ENCODE measurements at places on chromosomes 16 and 17.

DNA sequence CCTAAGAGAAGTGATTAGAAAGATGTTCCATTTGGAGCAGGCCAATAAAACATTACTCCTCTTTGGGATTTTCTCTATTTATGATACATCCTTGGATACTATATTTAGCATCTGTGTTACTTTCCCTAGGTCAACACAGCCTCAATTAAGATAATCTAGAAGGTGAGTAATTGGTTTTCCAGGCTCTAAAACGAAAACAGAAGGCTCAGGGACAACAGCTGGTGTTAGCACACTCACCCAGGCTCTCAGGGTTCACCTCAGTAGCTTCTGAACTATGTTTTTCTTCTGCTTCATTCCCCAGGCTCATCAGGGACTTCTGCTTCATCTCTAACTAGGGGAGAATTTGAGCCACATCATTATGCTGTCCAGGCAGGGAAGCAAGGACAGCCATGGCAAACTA lies 76.6 kb downstream of the ZZEF1 start:
- no peak for DNase-seq

- peak; percentile 82 for DNase-seq
Observed at GRCh38 chr17:42618442-42619150, 9.1 kb downstream of the TUBG1 start.

DNA sequence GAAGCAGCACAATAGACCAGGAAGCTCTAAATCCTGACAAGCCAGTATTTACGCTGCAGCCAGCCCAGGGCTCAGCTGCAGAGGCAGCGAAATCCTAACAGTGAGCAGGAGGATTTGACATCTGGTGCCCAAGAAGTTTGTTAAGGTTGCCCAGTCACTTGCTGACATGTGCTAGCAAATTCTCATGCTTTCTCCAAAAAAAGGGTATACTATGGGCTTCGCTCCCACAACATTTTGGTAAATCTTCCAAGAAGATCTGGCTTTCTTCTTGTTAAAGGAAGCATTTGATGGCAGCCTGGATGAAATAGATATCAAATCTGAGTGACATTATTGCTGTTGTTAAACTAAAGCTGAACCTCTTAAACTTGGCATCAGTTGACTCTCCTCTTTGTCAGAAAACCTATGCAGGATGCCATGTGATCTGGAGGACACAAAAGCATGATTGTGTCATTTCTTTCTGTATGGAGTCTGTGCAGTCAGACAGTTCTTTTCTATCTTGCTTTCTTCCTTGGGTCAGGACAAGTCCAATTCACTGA lies 949.7 kb upstream of the RBFOX1 start:
- no peak for DNase-seq

DNA sequence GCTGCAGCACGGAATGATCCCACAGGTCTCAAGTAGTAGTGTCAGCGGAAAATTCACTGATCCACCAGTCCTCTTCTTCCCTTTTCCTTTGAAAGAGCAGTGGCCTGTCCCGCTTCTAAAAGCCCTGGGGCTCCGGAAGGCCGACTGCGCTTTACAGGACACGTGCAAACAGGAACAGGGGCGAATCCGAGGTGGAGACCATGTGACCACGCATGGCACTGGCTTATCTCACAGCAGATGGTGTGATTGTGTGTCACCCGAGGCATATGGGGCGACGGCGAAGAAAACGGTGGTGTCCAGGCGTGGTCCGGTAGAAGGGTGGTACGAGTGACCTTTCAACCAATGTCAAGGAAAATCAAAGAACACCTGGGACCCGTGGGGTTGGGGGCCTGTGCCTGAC lies 12.0 kb upstream of the KCNJ18 start:
- no peak for DNase-seq

GRCh38 chr17:76707985-76708807 lies 2.6 kb downstream of the MXRA7 start:
- no peak for DNase-seq

GRCh38 chr16:85454171-85454872 lies 158.8 kb upstream of the GSE1 start:
- DNase-seq, result no peak

DNA sequence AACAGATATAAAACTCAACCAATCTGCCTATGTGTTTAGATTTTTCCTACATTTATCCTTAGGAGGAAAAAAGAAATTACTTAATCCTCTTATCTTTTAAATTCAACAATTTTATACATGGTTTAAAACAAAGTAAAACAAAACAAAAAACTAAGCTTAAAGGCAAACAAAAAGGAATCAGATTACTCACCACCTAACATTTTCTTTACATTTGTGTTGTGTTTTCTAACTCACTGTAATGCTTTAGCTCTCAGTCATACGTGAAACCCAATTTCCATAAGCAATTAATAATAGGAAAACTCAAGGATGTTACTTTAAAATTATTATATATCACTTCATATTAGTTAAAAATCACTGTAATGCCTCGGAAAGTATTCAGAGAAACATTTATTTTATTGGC lies 6.7 kb upstream of the IRX5 start:
- no peak for DNase-seq

DNA sequence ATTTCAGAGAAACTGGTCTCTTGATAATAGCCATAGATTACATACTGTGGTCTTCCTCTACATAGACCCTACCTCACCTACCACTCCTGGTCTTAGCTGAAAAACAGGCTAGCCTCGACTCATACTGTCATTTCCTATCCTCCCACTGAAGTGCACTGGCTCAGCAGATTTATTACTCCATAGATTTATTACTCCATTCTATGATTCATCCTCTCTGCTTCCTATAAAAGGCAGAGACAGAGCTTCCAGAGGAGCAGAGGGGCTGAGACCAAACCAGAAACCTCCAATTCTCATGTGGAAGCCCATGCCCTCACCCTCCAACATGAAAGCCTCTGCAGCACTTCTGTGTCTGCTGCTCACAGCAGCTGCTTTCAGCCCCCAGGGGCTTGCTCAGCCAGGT lies at the start of gene CCL7:
Gene CCL7 (plus strand): TSS at position 253 of the 400 bp plus-strand sequence. CDS start 70 bp downstream, at position 323.
- peak; percentile 31 for DNase-seq

DNA sequence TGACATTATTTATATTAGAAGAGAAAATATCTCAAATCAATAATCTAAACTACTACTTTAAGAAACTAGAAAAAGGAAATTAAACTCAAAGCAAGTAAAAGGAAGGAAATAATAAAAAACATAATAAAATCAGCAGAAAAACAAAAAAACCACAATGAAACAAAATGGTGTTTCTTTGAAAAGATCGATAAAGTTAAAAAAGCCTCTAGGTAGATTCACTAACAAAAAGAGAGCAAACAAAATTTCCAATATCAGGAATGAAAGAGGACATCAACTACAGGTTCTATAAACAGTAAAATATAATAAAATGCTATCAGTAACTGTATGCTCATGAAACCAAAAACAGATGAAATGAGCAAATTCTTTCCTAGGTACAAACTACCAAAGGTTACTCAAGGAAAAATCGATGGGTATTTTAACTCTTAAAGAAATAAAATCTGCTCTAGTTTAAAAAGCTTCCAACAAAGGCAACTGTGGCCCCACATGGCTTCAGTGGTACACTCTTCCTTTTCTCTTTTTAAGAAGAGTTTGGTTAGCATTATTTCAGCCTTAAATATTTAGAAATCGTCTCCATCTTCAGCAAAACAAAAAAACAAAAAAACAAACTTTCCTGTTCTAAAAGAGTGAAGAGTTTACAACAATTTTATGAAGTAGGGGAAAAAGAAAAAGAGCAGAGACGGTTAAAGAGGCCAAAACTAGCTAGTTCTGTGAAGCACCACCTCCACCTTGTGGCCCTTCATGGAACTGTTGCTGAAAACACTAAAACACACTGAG lies 102.2 kb downstream of the TRIM37 start:
- DNase-seq, result peak; percentile 51

DNA sequence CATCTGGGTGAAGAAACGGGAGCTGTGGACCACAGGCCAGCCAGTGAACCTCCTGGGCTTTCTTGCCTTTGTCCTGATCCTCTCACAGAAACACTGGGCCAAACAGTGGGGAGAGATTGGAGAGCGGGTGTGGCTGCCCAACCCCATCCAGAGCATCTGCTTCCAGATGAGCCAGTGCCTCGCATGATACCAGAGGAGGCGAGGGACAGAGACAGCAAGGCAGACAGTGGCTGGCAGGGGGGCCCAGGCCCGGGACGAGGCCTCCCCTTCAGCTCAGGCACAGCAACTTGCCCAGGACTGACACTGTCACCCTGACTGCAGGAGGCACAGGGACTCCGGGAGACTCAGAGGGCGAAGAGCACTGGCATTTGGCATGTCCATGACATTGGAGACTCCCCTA lies 12.0 kb downstream of the ARHGEF15 start:
- no peak for DNase-seq

DNA sequence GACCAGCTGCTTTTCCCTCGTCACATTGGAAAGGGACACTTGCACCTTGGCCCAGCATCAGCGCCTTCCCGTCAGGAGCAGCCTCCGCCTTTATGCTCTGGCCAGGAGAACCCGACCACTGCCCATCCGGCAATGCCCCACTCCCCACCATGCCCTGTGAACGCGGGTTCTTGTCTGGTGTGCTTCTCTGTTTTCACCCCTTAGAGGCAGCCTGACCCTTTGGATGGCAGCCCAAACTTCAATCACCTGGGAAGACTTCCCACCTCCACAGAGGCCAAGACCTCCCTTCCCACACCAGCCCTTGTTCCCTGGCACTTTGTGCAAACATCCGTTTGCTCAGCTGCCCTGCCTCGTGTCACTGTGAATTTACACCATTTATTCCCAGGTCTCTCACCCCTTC lies 87.0 kb downstream of the DNAH17 start:
- DNase-seq, result no peak

GRCh38 chr16:278863-279366 lies 1.5 kb upstream of the ARHGDIG start:
- DNase-seq, result peak; percentile 85

DNA sequence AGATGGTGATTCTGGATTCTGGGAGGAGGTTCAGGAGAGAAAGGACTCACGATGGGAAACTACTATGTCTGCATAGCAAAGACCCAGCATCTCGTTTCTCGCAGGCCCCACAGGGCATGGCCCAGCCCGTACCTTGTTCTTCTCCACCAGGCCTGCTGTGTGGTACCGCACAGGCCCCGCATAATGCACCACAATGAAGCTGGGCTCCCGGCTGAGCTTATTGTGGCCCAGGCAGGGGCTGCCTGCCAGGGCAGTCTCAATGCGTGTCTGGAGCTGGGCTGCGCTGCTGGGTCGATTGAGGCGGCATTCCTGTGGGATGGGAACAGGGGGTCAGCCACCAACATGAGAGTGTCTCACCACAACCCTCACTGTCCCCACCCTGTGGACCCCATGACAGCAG lies 20.4 kb downstream of the ZNHIT3 start:
- no peak for DNase-seq

DNA sequence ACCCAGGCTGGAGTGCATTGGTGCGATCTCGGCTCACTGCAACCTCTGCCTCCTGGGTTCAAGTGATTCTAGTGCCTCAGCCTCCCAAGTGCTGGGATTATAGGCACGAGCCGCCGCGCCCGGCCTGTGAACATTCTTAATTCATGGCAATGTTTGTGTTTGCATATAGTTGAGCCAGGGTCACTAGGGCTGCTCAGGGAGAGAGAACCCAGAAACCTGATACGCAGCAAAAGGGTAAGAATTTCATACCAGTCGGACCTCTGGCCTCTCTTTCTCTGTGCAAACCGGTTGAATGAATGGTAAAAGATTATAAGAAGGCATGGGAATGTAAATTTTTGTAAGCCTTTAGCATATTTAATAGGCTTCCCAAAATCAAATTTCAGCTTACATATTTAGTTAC lies 6.9 kb upstream of the TMEM98 start:
- DNase-seq, result no peak

DNA sequence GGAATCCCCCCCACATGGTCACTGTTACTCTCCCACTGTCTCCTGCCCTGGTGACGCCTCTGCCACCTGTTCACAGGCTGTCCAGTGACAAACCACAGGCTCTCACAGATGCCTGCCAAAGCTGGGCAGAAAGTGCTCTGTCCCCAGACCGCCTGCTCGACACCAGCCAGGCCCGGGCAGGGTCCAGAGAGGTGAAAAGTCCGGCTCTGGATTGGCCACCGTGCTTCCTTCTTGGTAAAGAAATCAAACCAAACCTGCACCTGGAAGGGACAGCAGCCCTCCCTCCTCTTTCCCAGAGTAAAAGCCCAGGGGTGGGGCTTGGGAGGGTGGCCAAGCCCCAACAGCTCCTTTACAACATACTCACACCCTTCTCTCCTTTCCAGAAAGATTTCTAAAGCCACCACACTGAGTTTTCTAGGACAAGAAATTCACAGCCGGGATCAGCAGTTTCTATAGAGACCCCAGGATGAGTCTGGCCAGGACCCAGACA lies 6.2 kb downstream of the PCGF2 start:
- DNase-seq, result no peak

DNA sequence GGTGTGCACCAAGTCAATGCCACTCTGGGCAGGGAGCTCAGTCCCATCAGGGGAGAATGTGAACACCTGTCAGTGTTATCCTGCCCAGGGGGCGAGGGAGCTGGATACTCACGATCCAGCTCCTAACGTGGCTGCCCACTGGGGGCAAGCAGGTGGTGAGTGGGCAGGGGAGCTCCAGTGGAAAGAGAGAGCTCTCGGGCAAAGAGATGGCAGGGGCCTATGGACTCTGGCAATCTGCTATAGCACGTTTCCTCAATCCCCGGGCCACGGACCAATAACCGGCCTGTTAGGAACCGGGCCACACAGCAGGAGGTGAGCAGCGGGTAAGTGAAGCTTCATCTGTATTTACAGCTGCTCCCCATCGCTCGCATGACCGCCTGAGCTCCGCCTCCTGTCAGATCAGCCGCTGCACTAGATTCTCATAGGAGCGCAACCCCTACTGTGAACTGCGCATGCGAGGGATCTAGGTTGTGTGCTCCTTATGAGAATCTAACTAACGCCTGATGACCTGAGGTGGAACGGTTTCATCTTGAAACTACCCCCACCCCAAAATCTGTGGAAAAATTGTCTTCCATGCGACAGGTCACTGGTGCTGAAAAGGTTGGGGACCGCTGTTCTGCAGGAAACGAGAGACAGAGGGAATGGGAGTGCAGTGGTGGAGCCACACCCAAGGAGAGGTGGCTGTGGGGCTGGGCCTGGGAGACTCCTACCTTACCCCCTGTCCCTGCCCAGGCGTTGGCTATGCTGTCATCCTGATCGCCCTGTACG lies 15.6 kb downstream of the SLC6A2 start:
- DNase-seq, result no peak

- no peak for DNase-seq
Observed at GRCh38 chr16:30724641-30725417, 23.4 kb upstream of the PHKG2 start.

DNA sequence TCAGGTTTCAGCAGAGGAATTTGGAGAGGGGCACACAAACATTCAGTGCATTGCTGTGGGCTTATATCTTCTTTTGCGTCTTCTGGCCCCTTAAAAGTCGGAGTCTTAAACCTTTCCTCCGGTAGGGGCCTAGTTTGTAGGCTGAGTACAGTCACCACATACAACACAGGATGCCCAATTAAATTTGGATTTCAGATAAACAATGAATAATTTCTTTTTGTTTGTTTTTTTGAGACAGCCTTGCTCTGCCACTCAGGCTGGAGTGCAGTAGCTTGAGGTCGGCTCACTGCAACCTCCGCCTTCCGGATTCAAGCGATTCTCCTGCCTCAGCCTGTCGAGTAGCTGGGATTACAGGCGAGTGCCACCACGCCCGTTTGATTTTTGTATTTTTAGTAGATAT lies 26.7 kb upstream of the ADORA2B start:
- no peak for DNase-seq

Data from SW480 (cell line).